ENCODE measurements at places on chromosomes 7 and 10.
A peak's percentile ranks its signal among the peaks of the same experiment; 100 is the strongest.

DNA sequence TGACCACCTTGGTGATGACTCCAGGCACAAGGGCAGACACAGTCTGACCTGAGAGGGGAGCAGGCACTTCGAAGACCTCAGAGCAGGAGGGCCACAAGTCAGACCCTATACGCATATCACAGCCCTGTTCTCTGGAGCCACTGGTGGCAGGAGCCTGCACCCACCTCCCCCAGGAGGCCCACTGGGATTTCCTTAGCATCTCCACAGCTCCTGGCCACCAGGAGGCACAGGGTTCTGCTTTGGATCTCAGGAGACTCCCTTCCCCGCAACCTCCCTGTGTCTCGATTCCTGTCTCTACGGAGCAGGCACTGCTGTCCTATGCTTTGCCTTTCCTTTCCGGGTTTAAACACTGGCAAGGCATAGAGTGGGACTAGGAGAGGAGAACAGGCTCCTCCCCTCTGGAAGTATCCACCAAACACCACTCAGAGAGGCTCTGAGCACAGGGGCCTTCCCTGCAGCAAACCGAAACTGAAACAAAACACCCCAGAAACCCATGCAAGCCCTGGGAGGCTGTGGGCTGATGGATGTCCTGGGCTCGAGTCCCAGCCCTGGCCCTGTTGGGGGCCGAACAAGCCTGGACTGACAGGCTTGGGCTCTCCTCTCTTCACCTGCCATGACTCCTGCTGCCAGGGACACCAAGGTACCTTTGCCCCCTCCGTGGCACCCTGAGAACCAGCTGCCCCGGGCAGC, 166.3 kb downstream of the NEURL1 start:
- DNase-seq = peak; percentile 70

DNA sequence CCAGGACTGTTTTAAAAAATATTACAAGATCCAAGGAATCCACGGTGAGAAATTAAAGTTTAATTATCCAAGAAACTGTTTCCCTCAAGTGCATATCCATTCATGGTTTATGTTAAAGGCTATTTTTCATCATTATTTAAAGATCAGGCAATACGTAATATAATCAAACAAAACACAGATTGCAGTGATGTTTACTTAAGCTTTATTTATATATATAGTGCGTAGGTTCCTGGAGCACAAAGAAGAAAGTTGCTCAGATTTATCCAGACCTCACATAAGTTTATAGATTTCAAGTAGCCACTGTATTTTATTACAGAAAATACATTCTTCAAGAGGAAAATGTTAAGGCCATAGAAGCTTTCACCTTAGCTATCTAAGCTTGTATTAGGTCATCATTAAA, 210.0 kb upstream of the KLF14 start:
- no peak for DNase-seq

DNA sequence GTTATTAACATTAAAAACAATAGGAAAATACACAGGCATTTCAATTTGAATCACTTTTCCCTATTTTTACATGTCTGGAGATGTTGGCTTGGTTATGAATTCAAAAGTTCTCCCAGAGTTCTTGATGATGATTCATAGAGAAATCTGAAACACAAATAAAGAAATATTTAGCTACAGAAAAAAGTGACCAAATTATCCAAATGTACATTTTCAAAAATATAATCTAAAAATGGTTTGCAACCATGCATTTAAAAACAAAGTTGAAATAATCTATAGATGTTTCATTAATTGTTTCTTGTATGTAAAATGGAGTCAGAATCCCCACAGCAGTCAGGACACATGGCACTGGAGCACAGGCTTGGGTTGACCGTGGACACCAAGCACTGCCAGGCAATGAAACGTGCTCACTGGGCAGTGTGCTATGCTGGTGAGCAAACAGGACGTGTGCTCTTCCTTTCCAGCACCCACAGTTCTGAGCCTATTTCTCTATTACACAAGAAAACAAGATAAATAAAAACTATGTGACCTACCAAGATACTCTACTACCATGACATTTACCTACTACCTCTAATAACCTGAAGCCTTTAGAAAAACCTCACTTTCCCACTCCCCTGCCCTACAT, 44.1 kb upstream of the PTPRN2 start:
- DNase-seq = no peak

DNA sequence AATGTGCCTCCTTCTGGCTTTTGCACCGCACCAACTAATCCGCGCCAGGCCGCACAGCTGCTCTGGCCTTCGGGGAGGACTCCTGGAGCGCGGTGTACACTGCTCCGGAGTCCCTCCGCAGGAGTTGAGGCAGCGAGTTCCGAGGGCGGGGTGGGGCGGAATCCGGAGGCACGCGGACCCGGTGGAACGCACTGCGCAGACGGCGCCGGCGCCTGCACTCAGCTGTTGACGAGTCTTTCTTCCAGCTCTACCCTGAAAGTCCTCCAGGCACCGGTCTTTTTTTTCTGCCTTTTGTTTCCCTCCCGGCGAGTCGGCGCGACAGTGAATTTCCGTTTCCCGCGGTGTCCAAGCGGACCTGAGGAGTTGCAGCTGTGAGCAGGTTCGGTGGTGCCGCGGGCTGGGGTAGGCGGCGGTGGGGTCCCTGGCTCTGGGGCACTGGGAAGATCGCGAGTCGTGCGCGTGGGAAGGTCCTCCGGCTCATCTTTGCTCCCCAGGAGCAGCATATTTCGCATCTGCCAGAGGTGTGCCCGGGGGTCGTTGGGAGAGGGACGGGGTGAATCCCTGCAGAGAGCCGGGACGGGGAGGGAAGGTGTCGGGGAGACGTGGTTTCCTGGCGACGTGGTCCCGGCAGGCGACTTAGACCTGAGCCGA, 44.1 kb downstream of the SFTPD start:
- DNase-seq = peak; percentile 63

GRCh38 chr7:24786941-24787340, 29.7 kb upstream of the GSDME start:
- DNase-seq = no peak

- no peak for DNase-seq
Observed at GRCh38 chr7:29281782-29282541, 87.4 kb downstream of the CHN2 start.

GRCh38 chr10:71635251-71635866, 84.2 kb downstream of the C10orf105 start:
- DNase-seq = no peak

DNA sequence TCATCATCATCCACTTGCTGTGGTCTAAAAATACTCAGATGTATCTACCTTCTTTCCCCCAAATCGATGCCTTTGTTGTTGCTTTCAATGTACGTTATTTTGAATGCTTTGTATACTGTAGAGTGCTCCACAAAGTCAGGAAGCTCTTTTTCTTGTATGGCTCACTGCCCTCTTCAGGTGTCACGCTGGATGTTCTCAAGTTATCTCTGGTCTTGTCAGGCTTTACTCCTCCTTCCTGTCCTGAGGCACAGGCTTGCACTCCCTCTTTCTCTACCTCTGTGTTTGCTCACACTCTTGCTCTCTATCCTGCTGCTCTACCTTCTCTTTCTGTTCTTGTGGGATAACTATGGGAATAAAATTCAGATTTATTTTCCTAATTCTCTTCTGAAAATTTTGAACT, 381.3 kb downstream of the NRG3 start:
- DNase-seq = no peak

DNA sequence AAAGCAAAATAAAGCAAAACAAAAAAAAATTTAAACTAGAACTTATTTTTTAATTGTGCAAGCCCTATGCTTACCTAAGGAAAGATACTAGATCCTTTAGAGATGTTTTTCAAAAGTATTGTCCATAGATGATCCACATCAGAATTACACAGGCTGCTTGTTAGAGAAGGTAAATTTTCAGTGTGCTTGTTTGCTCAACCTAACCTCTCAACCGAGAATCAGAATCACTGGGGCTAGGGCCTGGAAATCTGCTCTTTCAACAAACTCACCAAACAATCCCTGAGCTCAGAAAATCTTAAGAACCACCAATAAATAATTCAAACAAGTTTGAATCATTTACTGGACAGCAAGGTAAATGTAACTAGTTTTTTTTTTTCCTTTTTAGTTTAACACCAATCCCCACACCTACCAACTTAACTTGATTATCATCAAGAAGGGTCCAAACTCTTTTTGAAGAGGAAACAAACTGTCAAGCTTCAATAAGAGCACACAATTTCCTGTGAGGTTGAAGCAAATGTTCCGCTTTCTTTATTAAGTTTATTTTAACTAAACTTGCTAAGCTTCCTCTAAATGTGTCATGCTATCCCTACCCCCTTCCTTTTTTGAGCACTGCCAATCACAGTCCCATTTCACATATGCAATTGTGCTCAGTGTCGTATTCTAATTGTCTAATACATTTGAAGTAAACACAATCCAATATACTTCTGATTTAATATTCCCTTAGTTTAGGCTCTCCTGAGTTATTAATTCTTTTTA, 7.4 kb upstream of the TSPAN33 start:
- DNase-seq = no peak

DNA sequence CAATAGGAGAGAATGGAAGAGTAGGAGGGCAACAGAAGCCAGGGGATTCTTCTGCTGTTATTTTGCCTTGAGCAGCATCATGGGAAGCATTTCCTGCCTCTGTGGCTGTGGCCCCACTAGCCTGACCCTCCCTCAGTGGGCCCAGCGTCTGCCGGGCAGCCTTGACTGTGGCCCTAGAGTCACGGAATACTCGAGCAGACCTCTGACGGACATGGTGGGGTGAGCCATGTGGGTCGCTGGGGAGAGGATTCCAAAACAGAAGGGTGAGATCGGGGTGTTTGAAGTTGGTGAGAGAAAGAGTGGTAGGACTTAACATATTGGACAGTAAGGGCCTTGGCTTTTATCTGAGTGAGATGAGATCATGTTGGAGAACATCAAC, 8.3 kb upstream of the PRKAG2 start:
- no peak for DNase-seq

GRCh38 chr7:105988276-105988675, 25.2 kb downstream of the CDHR3 start:
- DNase-seq = no peak

DNA sequence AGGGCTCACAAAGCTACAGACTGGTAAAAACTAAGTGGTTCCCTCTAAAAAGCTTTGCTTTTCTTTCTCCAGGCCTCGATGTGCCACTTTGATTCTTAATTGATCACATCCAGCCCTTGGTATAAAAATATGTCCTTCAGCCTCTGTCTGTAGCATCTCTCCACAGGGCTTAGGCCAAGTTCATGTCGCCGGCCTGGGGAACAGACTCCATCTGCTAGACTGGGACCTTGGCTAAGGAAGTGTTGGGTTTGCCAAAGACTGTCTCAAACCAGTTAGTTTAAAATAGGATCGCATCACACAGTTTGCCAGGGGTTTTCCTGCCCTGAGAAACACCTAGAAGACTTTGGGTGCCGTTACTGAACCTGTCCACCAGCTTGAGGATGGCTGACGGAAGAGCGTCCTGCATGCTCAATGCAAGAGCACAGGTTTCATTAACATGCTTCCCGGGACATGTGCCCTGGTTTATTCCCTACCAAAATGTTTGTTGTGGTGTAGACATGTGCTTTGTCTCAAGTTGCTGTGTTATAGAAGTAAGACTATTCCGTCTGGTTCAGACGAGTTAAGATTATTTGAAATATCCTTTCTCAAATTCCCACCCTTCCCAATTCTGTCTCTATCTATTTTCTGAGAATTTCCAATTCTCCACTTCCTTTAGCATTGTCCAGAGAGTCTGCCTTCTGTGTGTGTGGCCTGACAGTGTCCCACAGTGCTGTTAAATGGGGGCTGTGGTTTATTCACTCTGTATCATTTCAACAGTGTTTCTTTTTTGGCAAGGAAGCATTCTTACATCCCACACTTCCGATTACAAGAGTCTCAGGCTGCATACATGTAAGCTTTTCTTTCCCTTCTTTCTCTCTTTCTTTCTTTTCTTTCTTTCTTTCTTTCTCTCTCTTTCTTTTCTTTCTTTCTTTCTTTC, 334.7 kb downstream of the INHBA start:
- no peak for DNase-seq

DNA sequence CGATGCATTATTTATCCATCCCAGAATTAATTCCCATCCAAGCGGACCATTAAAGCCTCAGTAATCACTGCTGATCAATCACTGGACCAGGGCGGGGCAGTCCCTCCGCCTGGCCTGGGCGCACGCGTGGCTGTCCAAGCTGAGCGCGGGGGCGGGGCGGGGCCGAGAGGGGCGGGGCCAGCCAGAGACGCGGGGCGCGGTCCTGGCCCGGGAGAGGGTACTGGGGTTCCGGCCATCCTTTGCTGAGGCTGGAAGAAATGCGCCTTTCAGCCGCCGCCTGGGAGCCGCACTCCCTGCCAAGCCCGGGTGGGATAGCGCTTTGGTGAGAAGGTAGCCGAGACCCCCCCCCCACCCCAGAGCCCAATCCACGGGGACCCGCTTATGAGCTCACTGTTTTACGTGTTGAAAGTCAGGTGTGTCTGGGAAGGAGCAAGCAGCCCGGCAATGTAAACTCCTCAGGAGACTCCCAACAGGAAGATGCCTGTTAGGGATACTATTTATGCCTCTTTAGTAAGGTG, at the start of gene ARHGAP22:
TSS of gene ARHGAP22 (minus strand) at position 83 of the 518 bp plus-strand sequence. CDS start 277 bp downstream, outside the sequence.
- peak; percentile 58 for DNase-seq

DNA sequence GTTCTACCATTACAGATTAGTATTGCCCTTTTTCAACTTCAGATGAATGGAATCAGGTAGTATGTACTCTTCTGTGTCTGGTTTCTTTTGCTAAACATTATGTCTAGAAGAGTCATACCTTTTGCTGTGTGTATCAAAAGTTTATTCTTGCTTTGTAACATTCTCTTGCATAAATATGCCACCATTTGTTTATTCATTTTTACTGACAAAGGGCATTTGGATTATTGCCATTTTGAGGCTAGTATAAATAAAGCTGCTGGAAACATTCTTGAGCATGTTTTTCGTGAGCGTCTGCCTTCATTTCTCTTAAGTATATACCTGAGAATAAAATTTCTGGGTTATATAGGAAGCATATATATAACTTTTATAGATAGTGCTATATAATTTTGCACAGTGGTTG, 121.7 kb upstream of the CSTF2T start:
- DNase-seq = no peak

DNA sequence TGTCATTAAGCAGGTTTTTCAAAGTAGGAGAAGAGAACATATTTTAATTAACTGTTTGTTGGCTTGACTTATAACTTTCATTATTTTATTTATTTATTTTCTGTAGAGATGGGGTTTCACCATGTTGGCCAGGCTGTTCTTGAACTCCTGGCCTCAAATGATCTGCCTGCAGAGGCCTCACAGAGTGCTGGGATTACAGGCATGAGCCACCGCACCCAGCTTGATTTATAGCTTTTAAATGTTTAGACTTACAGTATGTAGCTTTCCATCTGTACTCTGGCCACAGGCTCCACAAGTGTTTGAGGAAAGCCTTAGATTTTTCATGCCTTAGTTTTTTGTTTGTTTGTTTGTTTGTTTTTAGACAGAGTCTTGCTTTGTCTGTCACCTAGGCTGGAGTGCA, 72.7 kb upstream of the IFRD1 start:
- no peak for DNase-seq
